ENCODE measurements at places on chromosomes 3 and 15.

- no peak for DNase-seq
Observed at GRCh38 chr3:174206607-174207192, 652.4 kb upstream of the NAALADL2 start.

- no peak for DNase-seq
Observed at GRCh38 chr3:123159926-123160635, 41.7 kb upstream of the SEC22A start.

- no peak for DNase-seq
Observed at GRCh38 chr3:111691293-111691909, 96.3 kb upstream of the ZBED2 start.

DNA sequence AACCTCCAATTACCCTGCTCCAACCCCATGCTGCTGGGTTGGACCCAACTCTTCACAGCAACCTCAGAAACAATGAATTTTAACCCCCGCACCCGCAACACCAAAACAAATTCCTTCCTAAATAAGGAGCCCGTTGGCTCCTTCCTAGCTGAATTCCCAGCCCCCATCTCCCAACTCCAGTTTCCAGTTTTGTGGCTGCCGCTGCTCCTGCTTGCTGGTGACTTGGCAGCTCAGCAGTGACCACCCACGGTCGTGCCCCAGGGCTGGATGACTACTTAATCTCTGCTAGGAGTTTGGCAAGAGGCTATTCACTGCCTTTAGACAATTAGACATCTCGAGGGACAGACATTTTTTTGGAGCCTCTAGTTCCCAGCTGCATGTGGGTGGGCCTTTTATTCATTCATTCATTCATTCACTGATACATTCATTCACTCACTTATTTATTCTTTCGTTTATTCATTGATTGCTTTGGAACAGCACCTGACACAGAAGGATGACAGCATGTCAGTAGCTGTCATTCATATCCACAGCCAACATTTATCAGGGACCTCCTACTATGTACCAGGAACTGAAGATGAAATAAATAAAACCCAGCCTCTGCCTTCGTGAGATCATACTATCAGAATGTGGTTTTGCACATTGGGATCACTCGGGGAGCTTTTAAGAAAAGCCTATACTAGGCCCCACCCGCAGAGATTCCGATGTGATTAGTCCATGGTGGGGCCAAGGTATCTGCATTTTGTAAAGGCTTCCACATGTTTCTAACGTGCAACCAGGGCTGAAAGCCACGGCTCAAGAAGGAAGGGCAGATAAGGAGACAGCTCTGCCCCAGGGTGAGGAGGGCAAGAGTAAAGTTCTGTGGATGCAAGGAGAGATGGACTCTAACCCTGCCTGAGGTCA is 256.5 kb downstream of the SHQ1 start:
- no peak for DNase-seq

GRCh38 chr3:176759815-176760506 is 437.3 kb downstream of the TBL1XR1 start:
- no peak for DNase-seq

DNA sequence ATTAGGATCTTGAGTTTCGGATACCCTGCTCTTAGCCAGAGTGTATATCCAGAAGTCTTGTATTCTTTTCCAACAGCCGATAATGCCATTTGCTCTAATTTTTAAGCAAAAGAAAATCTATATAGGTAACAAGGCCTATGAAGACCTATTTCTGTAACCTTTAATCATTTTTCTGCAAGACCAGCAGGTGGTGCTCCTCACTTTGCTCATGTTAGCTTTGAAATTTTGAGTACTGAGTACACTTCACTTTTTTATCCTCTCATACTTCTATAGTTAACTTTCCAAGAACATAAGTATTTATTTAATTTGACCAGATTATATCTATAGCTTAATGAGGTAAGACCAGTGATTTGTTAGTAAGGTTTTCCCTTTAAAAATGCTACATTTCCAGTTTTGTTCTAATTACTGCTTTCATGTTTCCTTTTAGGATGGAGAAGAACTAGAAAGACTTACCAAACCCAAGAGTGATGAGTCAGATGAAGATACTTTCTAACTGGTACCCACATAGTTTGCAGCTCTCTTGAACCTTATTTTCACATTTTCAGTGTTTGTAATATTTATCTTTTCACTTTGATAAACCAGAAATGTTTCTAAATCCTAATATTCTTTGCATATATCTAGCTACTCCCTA is 20.5 kb downstream of the SLC35A5 start:
- no peak for DNase-seq

- DNase-seq, result no peak
Observed at GRCh38 chr3:4819746-4820145, 159.5 kb upstream of the BHLHE40 start.

DNA sequence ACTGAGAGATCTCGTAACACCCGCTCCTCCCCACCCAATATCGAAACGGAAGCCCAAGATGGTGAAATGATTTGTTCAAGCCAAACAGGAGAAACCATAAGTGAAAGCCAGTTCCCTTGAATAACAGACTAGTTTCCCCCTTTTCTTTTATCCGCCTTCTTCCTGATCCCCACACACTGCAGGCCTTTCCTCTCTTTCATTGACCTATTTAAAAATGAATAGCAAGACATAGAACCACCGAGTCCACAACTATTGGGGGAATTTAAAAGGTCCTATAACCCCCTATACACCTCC is 382 bp upstream of the COX17 start:
- no peak for DNase-seq

DNA sequence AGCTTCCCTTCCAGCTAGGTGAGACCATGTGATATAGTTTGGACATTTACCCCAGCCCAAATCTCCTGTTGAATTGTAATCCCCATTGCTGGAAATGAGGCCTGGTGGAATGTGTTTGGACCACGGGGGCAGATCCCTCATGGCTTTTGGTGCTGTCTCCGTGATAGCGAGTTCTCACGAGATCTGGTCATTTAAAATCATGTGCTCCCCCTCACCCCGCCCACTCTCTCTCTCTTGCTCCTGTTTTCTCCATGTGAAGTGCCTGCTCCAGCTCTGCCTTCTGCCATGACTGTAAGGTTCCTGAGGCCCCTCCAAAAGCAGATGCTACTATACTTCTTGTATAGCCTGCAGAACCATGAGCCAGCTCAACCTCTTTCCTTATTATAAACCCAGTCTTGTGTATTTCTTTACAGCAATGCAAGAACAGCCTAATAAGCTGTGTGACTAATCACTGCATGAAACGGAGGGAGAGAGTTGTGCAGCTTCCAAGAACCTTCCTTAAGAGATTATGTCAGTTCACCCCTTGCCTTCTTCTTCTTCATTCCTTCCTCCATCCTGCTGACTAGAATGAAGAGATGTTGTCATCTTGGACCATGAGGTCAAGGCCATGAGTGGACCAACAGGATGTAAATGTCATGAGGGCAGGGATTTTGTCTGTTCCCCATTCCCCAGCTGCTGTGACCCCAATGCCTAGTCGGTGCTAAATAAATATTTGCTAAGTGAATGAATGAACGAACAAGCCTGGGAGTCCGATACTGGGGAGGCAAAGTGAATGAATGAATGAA is 91.0 kb downstream of the CPN2 start:
- no peak for DNase-seq

DNA sequence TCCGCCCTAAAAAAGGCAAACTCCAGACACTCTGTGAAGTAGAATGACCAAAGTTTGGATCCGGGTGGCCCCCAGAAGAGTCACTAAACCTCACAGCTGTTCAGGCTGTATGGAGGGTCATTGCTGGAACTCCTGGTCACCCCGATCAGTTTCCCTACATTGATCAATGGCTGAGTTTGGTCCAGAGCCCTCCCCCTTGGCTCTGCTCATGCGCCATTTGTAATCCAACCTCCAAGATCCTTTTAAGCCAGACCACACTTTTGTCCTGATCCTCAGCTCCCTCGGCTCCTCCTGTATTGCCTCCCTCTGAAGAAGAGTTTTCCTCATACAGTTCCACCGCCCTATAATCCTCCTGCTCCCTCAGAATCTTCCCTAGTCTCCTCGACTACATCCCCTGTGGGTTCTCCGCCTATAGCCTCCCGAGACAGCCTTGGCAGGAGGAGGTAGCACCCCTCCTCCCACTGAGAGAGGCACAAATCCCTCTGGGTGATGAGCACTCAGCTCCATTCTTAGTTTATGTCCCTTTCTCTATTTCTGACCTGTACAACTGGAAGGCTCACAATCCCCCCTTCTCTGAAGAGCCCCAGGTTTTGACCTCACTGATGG is 42.2 kb downstream of the ZBTB11 start:
- no peak for DNase-seq

DNA sequence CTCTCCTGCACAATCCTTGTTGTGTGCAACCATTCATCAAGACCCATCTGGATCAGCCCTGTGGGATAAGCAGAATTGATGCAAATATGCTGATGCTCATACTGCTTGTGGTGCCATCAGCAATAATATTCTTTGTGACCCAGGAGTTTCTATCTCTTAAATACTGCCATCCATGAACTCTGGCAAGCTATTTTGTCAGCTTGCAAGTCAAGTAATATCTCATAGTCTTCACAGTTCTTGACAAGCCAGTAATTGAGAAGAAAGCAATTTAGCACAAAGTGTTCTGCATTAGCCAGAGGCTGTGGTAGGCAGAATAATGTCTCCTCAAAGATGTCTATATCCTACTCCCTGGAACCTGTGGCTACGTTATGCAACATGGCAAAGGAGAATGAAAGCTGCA is 49.0 kb downstream of the SPATA16 start:
- DNase-seq, result no peak

DNA sequence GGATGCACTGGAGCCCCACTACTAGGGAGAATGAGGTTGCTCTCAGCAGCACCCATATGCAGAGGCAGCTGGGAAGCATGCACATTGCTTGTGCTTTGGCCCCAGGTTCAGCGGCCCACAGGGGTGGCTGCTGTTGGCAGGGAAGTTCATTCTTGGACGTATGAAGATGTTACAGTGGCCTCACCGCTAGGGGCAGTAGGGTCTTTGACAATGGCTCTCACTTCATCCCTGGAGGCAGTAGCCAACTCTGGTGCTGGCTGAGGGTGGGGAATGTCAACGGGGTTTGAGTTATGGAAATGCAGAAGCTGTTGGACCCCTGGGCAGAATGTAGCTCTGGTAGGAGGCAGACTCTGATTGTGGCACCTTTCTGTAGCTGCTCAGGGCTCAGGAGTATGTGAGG is 279.9 kb downstream of the SCAPER start:
- no peak for DNase-seq

- no peak for DNase-seq
Observed at GRCh38 chr15:100026041-100026440, 292.8 kb upstream of the LYSMD4 start.

DNA sequence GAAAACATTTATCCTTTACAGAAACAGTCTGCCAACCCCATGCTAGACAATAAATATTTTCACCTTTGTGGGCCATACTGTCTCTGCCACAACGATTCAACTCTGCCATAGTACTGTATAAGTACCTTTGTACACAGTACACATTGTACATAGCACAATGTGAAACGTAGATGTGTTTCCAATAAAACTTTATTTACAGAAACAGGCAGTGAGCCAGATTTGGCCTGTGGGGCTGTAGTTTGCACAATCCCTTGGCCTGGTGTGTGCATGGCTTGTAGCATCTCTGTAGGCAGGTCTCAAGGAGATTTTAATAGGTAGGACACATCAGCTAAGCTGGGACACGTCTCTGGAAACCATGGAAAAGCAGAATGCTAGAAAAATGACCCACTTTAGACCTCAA is 74.3 kb downstream of the TFG start:
- no peak for DNase-seq

GRCh38 chr3:139302801-139303113 is 41.1 kb upstream of the MRPS22 start:
- no peak for DNase-seq

DNA sequence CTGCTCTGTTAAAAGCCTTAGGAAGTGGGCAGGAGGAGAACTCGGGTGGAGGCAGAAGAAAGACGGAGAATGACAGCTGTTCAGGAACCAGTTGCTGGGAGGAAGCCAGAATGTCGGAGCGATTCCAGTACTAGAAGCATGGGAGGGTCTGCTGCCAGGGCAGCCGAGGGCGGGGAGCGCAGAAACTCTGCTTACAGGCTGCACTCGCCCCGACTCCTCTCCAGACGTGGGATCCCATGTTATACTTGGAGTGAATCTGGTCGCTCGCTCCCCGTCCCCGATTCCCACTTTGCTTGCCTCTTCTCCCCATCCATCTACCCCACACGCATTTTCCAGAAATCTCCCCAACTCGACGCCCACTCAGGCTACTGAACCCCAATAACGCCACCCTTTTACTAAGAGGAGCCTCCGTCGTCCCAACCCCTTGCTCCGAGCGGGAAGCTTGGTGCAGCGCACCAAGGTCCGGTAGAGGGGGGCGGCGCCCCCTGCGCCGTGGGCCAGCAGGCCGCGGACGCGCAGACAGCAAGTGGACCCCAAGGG is 665 bp downstream of the GATM start:
- DNase-seq, result no peak

- DNase-seq, result no peak
Observed at GRCh38 chr3:41290736-41291135, 91.4 kb downstream of the CTNNB1 start.

DNA sequence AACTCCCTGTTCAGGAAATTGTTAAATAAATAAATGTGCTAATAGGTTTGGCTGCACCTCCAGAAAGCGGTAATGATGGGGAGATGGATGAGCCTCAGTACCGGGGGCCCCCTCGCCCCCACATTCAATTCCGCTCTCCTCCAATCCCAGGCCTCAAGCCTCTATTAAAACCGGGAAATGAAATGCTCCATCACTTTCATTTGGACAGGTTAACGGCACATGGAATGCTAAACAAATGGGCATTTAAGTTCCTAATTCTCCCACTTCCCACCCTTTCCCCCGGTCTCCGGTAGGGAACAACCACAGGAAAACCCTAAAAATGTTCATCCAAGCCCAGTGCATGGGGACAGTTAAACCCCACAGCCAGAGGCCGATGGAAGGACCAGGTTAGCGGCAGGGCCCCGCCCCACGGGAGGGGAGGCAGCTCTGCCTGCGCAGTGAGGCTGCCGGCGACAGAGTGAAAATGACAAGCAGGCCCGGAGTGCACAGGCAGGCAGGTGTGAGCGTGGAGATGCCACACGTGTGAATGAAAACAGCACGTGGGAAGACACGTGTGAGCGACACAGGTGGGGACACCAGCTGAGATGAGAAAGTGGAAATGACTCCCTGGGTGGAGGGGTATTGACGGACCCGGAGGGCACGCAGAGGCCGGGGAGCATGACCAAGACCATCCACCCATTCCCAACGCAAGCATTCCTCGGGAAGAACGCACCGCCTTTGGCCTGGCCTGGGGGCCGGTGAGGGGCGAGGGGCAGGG is 28.1 kb downstream of the RNU5B-1 start:
- no peak for DNase-seq

DNA sequence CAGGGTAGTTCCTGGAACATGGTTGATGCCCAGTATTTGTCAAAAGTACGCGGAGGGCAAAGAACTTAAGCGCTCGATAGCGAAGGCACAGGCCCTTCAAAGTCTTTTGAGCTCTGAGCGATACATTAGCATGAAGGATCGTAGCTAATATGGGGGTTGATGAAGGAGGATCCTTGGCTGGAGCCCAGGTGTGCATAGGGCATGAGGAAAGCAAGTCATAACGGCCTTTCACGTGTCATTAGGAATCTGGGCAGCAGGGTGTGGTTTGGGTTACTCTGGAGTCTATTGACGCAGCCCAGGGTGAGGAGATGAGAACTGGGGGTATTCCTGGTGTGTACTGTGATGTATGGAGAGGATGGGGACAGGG is 31.7 kb downstream of the SPINK8 start:
- peak; percentile 14 for DNase-seq

- DNase-seq, result no peak
Observed at GRCh38 chr15:98955331-98955730, 52.3 kb downstream of the PGPEP1L start.
